Right ventricle myocardium superior (tissue), 1 donor: ENCODE measurements at places on chromosomes 12 and 14. TPM values are rescaled to one million over a fixed set of nuclear protein-coding genes. Genes with fewer than 3 reads are reported as not detected.

DNA sequence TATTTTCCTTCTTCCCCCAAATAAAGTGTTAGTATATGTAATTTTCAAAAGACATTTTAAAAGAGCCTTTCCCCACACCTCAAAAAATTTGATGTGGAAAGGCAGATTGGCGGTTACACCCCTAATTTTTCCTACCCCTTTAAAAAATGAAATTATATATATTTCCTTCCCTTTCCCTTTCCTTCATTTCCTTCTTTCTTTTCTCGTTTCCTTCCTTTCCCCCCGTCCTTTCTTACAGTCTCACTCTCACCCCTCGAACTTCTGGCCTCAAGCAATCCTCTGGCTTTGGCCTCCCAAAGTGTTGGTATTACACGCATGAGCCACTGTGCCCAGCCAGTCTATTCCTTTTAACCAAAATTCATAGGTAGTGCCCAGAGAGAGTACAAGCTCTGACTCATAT, 4.2 kb upstream of the UNC119B start:
- DNase-seq, result no peak

DNA sequence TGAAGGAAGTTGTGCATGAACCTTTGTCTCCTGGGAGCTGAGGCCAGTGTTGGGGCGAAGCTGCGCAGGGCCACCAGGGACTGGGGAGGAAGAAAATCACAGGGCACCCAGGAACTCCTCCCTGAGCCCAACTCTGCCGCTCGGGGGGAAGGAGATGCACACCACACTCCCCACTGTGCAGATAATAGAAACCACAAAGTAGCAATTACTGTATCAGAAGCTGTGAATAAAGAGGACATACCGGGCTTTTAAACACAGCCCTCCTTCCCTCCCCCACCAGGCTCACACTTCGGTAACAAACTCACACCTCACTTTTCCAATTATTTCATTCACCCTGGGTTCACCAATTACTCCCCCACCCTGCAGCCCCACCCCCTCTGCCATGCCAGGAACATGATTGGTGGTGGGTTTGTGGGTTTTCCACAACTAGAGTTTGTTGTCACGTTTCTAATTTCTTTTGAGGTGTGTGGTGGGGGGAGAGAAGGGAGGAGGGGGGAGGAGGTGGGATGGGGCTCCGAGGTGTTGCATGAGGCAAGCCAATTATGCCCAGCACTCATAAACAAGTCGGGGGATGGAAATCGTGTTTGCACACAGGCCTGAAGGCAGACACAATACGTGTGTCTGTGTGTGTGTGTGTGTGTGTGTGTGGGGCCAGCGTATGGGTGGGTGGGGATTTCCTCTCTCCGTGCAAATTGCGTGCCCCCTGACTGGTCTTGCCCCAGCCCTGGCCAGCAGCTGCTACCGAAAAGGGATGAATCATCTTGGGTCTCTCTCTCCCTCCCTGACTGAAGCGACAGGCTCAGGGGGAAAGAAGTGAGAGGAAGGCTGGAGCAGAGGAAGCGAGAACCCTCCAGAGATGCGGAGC, 103.3 kb downstream of the RBM19 start:
- DNase-seq, result no peak

DNA sequence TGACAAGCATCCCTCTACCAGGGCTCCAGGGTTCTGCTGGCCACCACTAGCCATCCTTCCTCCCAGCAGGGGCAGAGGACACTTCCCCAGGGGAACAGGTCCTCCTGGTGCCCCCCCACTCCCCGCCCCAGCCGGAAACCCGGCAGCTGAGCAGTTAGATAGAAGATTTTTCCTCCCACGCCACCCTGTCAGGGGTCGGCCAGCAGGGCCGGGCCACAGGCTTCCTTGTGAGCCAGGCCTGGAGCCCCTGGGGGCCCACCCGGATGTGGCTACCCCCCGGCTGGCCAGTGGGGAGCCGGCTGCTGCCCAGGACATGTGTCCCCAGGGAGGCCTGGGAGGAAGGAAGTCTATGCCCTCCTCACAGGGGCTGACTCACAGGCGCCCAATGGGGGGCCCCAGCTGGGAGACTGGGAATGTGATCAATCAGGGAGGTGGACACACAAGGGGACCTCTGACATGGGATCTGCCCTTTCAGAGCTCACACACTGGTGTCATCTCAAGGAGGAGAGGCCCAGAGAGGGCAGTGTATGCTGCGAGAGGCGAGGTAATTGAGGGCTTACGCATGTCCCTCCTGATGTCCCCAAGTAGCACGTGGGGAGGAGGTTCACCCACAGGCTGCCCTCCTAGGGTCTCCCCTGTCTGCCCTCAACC, 4.2 kb downstream of the SH2B3 start:
- DNase-seq, result peak; percentile 82

DNA sequence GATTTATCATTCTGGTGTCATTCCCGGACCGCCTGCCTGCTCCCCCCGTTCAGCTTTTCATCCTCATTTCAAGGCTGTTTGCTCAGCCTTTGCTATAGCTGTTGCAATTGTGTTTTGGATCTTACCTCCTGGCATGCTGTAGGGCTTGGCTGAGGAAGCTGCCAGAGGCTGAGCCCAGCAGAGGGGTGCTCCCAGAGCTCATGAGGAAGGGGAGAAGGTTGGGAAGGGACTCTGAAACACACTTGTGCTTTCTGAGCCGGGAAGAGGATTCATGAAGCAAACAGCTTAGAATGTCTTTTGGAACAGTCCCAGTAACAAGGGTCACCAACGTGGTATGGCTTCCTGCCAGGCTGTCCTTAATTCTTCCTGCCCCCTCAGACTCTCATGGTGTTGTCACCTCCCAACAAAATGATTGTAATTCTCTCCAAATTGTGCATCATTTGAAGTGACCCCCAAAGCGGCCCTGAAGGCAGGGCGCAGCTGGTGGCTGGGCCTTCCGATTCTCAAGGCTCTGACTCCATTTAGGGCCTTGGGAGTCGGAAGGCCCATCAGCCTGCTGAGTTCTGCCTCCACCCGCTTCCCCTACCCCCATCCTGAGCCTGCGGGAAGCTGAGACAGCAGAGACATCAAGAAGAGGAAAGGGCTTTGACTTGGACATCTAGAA, 111.9 kb upstream of the ARHGAP5 start:
- no peak for DNase-seq

CCER1 gene
- not detected for total RNA-seq
